ENCODE measurements at places on chromosomes 11 and 22. TPM values are rescaled to one million over a fixed set of nuclear protein-coding genes. Genes with fewer than 3 reads are reported as not detected.
A peak's percentile ranks its signal among the peaks of the same experiment; 100 is the strongest.

Gene POU2F3
- polyA plus RNA-seq: 1.3 TPM

- no peak for DNase-seq
These were observed 2.2 kb upstream of the OR52H1 start for GRCh38 chr11:5550440-5551095.

GRCh38 chr11:3056296-3057068, 741 bp downstream of the CARS1 start:
- DNase-seq: peak; percentile 66

Gene KDM4E
- not detected for polyA plus RNA-seq

GRCh38 chr11:119551420-119552105, 128.6 kb upstream of the THY1 start:
- no peak for DNase-seq

- DNase-seq: no peak
These were observed 12.2 kb downstream of the OR8D1 start for GRCh38 chr11:124301548-124301947.

- no peak for DNase-seq
These were observed 122.2 kb downstream of the CD44 start for GRCh38 chr11:35261197-35261596.

Gene IZUMO1R
- not detected for polyA plus RNA-seq

Gene FBXO3
- polyA plus RNA-seq: 34.7 TPM

GRCh38 chr22:26529345-26529744, 17.1 kb upstream of the TFIP11 start:
- DNase-seq: no peak

Gene BIRC3
- polyA plus RNA-seq: 84.8 TPM

Gene CCDC73
- not detected for polyA plus RNA-seq

GRCh38 chr11:67120881-67121710, 2.0 kb downstream of the KDM2A start:
- DNase-seq: peak; percentile 70

- DNase-seq: peak; percentile 91
These were observed 1.1 kb upstream of the CD248 start for GRCh38 chr11:66317723-66318599.

Gene CNTN5
- polyA plus RNA-seq: not detected

DNA sequence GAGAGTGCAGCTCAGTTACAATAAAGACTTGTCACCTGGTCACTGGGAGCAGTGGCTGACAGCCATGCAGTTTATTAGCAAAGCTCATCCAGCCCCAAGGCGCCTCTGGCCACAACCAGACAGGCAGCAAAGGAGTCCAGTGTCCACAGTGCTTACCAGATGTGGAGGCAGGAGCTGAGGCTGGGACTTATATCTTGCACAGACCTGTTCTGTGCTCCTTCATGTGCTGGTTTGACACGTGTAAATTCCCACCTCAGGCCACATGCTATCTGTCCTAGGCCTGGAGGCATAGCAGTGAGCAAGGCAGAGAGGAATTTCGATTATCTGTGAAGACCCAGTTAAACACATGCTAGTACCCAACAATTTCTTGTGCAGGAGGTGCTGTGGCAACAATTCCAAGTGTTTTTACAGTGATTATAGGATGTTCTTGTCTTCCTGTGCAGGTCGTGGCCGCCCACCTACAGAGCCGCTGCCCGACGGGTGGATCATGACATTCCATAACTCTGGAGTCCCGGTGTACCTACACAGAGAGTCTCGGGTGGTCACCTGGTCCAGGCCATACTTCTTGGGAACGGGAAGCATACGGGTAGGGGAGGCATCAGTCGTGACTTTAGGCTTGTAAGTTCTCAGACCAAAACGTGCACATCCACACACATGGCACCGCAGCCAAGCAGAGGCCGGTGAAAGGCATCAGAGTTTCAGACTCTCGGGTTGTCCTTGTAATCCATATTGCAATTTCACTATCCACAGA, 9.4 kb downstream of the DGCR8 start:
- no peak for DNase-seq

- DNase-seq: no peak
These were observed 193.0 kb upstream of the E2F8 start for GRCh38 chr11:19433791-19434190.

Gene OR51G2
- not detected for polyA plus RNA-seq

GRCh38 chr22:46515208-46516111, 22.0 kb downstream of the CELSR1 start:
- DNase-seq: no peak

DNA sequence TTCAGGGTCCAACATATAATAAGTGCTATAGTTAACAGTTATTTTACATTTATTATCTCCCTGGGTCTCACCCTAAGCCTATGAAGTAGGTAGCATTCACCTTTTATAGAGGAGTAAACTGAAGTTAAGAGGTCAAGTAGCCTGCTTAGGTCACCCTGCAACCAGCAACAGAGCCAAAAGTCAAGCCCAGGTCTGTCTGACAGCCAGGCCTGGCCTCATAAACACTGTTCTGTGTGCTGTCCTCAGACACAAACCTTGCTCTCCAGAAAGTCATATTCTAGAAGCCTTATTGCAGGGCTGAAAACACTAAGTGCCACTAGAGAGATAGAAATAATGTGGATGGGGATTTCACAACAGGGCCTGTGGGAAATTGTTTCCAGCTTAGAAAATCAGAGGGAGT, 59.3 kb downstream of the BDNF start:
- DNase-seq: no peak

- DNase-seq: peak; percentile 35
These were observed 1.6 kb upstream of the DNAJB13 start for GRCh38 chr11:73949246-73949645.

GRCh38 chr11:64138398-64138797, 27.5 kb downstream of the MACROD1 start:
- DNase-seq: no peak

- no peak for DNase-seq
These were observed 928 bp upstream of the CRACR2B start for GRCh38 chr11:826836-827145.

DNA sequence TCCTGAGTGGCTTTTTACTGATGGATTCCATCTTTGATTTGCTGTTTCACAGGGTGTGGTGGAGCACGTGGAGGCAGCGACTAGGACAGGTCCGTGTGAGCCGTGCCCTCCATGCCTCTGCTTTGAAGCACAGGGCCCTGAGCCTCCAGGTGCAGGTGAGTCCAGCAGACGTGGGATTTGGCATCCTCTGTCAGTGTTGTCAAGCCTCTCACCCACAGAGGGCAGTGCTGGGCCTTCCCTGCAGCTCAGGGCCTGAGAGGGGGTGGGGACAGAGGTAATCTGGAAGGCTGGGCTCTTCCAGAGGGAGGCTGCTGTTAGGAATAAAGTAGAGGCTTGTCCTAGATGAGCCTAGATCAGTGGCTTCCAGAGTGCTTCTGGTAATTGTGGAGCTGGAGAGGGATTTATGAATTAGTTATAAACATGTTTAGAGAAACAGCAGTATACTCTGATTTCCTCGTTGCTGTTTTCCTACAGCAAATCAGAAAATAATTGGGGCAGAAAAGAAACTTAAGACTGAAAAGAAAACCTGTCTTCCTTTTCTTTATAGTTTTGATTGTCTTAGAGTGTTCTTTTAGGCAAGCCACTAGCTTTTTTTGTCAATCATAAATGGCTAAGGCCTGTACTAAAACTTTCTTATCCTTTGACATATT, 65.0 kb downstream of the SFI1 start:
- peak; percentile 87 for DNase-seq

Gene CFAP300
- 0.76 TPM for polyA plus RNA-seq

DNA sequence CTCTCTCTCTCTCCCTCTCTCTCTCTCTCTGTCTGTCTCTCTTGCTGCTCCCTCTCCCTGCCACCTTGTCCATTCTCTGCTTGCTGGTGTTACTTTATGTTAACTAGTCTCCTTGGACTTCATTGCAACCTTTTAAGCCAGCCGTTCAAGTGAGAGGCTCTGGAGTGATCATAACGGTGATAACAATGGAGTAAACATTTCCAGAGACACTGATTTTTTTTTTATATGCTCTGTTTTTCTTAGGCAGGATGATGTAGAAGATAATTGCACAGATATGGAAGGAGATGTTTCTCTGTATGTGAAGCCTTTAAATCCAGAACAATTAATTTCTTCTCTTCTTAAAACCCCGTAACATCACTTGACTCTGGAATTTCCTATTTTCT, 287.7 kb downstream of the TMEM135 start:
- DNase-seq: no peak

DNA sequence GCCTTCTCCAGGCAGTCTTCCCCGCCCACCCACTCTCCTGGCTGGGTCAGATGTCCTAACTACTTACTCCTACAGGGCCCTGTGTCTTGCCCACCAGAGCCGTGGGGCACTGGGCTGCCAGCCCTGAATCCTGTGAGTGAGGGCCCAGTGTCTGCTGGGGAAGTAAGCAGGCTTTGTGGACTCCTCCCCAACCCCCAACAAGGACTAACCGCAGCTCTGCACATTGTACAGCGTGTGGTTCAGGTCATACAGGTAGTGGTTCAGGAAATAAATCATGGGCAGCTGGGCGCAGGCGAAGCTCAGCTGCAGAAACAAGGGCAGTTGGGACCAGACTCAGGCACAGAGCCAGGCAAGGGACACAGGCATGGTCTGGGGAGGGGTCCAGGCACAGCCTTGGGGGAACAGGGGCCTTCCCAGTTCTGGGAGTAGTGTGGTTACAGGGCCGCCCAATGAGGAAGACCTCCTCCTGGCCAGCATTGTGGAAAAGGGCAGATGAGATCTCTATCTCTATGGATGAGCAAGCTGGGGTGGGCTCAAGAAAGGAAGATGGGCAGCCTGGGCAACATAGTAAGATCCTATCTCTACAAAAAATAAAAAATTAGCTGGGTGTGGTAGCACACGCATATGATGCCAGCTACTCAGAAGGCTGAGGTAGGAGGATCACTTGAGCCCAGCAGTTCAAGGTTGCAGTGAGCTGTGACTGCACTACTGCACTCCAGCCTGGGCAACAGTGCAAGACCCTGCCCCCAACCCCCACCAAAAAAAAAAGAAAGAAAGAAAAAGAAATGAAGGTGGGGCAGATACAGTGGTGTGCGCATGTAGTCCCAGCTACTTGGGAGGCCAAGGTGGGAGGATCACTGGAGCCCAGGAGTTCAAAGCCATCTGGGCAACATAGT, 5.5 kb downstream of the UNC93B1 start:
- DNase-seq: no peak

GRCh38 chr11:60485987-60486386, 6.6 kb upstream of the MS4A12 start:
- no peak for DNase-seq

DNA sequence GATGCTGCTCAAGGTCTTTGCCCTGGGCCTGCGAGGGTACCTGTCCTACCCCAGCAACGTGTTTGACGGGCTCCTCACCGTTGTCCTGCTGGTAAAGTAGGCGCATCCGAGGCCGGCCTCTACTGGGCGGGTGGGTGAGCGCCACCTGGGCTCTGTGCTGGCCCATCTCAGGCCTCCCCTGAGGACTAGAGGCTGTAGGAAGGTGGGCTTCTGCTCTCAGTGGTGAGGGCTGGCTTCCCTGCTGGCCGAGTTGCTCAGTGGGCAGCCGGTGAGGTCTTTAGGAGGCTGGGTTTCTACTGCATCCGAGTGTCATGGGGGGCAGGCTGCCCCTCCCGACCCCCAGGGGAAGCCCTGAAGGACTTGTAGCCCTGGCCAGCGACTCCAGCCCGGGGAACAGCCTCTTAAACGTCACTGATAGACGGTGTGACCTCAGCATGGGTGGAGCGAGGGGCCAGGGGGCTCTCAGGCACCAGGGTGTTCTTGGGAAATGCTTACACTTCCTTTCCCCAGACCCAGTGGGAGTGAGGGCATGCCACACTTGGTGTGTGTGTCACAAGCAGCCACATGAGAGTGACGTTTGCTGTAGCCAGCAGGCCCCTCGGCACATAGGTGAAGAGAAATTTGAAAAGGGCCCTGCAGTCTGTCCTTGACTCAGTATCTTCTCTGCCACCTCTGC, 30.3 kb downstream of the TPCN2 start:
- no peak for DNase-seq

GRCh38 chr11:72711141-72711540, 36.9 kb upstream of the PDE2A start:
- DNase-seq: no peak

GRCh38 chr11:12319461-12319951, 57.9 kb upstream of the PARVA start:
- DNase-seq: no peak

All from sigmoid colon (tissue), 7 donors.